ENCODE measurements at places on chromosomes 4 and X.

- no peak for DNase-seq
Observed at GRCh38 chr4:97367878-97368277, 775.4 kb downstream of the STPG2 start.

DNA sequence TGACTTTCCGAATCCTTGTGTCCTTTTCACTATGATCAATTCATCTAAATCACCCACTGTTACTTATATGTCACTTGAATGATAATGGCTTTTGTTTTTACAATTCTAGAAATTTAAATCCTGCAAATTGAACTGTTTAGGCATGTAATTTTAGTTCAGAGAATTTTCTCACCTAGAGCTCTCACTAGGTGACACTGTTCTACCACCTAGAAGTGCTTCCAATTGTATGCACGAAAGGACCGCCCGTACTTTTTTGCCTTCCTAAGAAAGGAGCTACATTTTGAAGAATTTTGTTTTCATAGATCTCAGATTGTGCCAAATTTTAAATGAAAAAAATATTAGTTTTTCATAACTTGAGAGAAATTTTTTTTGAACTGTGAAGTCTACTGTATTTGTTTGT is 481.6 kb upstream of the FSTL5 start:
- no peak for DNase-seq

GRCh38 chr4:20251031-20251795 is 492 bp upstream of the SLIT2 start:
- DNase-seq, result no peak

DNA sequence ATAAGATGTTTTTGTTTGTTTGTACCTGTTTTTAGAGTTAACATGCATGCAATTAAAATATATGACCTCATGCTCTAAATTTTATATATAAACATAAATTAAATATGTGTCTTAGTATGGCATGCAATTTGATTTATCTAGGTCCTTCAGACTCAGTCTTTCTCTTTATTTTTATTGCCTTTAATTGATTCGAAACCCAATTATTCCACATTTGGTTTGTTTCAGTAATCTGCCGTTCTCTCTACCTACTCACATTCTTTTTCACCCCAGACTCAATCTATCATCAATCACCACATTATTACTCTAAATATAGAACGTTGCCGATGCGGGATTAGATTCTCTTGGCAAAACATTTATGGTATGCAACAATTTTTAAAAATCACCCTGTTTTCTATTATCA is 1492.8 kb downstream of the RAPGEF2 start:
- DNase-seq, result no peak

DNA sequence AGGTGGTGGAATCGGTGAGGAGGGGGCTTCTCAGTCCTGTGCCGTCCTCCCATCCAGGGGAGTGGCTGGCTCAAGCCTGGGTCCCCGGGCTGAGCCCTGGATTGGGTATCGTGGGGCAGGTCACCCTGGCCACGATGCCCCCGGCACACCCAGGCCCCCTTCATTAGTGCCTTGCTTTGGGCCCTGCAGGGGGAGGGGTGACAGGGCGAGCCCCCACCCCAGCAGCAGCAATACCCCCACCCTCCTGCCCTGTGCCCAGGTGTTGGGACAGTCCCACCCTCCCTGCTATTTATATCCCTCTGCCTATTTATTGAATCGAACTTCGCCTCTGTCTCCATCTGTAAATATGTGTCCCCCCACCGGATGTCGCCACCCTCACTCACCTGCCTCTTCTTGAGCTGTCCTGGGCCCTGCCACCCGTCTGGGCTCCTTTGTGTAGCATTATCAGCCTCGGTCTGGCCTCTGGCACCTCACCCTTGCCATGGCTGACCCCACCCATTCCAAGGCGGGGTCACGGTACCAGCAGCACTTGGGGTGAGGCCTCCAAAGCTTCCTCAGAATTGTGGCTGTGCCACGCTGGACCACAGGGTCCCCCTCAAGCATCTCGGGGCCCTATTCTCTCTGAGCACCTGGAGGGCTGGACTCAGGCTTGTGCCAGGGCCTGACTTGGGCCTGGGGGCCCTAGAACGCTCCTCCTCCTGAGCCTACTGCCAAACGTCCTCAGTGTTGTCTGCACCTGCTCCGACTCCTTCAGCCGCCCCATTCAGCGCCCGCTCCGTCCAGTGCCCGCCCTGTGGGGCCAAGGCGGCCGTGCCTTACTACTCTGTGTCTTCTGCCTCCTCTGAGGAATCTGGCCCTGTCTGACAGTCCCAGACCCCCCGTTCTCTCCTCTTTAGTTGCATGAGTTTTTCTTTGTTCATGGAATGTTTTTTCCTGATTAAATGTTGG is 6.1 kb downstream of the LAGE3 start:
- DNase-seq, result no peak

- DNase-seq, result no peak
Observed at GRCh38 chr4:69830560-69831269, 29.2 kb downstream of the SULT1E1 start.

DNA sequence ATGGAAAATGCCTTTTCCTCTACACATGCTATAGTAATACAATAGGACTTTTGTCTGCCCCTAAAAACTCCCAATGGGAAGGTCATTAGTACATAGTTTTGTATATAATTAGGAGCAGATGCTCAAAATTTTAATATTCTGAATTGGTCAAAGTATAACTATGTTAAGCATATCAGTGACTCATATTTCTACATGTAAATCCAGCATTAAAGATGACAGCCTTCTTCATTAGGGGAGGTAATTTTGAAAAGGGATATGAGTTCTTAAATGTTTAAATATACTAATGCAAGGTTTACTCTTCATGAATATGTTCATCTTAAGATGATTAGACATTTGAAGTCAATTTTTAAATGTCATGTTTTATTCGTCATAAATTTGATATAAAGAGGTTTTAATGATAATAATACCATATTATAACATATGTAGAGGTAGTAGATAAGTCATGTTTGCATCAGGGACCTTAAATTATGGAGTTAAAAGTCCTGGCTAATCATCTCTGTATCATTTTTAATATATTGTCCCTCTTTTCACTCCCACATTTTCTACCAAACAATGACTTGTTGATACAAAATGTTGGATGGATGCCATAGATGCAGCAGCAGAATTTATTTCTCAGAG is 218.8 kb downstream of the STPG2 start:
- no peak for DNase-seq
